ENCODE measurements at places on chromosomes 2 and 18. TPM values are rescaled to one million over a fixed set of nuclear protein-coding genes. Genes with fewer than 3 reads are reported as not detected.

Gene SFTPB
- polyA plus RNA-seq = 0.57 TPM

Gene ANKRD44
- polyA plus RNA-seq = 9.2 TPM

Gene FIGN
- 12.3 TPM for polyA plus RNA-seq

Gene IL1RN
- polyA plus RNA-seq = 8.2 TPM

Gene REG3A
- not detected for polyA plus RNA-seq

Gene KCNIP3
- 15.4 TPM for polyA plus RNA-seq

Gene POTEI
- 0.06 TPM for polyA plus RNA-seq

Gene SCN1A
- 0.19 TPM for polyA plus RNA-seq
